A172 (cell line): ENCODE measurements at places on chromosomes 2 and 18. TPM values are rescaled to one million over a fixed set of nuclear protein-coding genes. Genes with fewer than 3 reads are reported as not detected.

- DNase-seq, result no peak
Measured at GRCh38 chr2:145875016-145875415, 1355.1 kb upstream of the ZEB2 start.

- DNase-seq, result no peak
Measured at GRCh38 chr2:235500110-235500760, 6.4 kb downstream of the AGAP1 start.

DNA sequence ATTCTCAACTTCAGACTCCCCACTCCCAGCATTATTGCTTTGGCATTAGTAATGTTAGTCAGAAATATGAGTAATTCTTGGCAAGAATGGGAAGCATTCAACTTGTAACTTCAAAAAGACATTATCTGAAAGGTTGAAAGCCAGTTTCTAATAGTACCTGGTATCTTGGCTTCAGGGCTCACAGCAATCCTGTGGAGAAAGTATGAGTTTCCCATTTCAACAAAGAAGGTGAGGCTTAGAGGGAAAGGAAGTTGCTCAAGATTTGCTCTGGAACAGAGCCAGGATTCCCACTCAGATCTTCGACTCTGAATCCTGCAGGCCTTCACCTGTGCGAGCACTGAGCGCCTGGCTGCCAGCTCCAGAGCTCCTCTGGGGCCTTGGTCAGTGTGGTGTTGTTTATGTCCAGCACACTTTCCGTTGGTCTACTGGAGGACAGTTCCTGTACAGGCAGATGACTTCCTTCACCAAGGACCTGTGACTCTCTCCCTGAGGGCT lies 136.1 kb downstream of the MCFD2 start:
- no peak for DNase-seq

- peak; percentile 77 for DNase-seq
Measured at GRCh38 chr2:109318150-109318948, 189.3 kb downstream of the SH3RF3 start.

DNA sequence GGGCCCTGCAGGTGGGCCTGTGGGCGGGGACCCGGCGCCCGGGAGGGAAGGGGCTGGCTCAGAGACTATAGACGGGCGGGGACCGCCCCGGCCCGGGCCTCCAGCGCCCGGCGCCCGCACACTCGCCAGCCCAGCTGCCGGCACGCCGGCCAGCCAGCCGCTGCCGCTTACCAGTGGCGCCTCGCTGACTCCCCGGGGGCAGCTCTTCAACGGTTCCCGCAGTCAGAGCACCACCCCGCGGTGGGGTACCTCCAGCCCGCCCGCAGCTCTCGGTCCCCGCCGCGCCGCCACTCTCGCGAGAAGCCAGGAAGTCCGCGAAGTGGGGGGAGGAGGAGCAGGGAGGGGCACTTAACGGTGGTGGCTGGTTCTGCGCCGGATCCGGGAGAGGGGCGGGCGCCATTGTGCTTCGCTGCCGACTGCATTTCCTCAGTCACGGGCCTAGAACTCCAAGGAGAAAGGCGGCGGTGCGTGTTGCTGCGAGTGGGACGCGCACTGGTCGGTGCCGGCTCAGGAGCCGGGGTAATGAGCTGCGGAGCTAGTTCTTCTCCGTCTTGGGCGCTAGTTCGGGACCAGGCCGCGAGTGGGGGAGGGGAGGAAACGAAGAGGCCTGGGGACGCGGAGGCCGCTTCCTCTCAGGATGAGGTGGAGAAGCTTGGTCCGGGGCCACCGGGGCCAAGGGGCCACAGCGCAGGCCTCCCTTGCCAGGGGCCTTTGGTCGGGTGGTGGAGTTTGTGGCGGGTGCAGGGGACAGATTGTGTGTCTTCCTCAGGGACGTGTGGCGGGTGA lies at the start of gene MARCHF7:
Gene MARCHF7, plus strand, starts transcription at position 364 of the 786 bp plus-strand sequence. CDS start 16,517 bp downstream, outside the sequence.
- DNase-seq, result peak; percentile 91

DNA sequence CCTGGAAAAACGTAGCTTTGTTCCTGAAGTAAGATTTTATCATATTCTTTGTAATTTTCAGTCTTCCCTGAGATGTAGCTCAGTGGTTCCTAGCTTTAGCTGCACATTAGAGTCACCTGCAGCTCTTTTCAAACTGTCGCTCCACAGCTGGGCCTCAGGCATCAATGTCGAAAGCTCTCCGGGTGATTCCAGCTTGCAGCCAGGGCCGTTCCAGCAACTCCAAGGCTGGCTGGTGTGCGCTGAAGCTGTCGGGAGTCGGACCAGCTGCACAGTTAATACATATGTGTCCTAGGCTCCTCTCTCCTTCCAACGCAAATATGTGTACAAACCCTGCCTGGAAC lies 609 bp upstream of the ZNF2 start:
- no peak for DNase-seq

DNA sequence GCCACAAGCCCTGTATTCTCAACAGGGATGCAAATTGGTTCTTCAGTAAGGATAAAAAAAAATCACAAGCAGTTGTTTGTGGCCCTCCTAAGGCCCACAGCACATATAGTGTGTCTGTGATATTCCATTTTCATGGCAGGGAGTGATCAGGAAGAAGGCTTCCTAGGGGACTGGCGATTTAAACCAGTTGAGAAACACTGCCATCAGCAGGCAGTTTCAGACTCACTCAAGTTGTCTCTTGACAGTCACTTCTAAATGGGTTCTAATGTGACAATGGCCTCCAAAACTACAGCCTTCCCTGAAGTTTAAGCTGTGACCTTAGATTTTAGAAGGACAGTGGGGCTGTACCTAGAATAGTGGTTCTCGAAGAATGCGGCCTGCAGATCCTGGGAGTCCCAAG lies 6.0 kb downstream of the CIAO1 start:
- DNase-seq, result no peak

- DNase-seq, result no peak
Measured at GRCh38 chr2:196530910-196531309, 108.6 kb upstream of the CCDC150 start.

GRCh38 chr2:206456078-206456754 lies 12.9 kb downstream of the ADAM23 start:
- DNase-seq, result no peak

- DNase-seq, result no peak
Measured at GRCh38 chr2:220887271-220887870, 684.7 kb downstream of the EPHA4 start.

DNA sequence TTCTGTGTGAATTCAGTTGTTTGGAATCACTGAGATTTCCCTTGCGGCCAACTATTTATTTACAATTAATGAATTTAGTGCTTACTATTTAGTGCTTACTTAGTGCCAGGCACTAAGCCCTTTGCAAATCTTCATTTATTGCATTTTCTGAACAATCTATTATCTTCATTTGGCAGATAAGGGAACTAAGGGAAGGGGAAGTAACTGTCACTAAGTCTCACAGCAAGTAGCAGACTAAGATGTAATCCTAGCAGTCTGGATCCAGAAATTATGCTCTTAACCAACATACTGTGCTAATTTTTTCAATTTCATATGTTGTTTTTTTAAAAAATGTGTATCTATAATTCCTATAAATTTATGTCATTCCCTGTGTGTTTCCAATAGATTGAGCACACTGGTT lies 214.4 kb upstream of the EPC2 start:
- DNase-seq, result no peak

GRCh38 chr2:43898134-43898837 lies 59.5 kb downstream of the ABCG8 start:
- DNase-seq, result no peak

GRCh38 chr2:65557616-65558573 lies 125.5 kb upstream of the SPRED2 start:
- DNase-seq, result no peak

DNA sequence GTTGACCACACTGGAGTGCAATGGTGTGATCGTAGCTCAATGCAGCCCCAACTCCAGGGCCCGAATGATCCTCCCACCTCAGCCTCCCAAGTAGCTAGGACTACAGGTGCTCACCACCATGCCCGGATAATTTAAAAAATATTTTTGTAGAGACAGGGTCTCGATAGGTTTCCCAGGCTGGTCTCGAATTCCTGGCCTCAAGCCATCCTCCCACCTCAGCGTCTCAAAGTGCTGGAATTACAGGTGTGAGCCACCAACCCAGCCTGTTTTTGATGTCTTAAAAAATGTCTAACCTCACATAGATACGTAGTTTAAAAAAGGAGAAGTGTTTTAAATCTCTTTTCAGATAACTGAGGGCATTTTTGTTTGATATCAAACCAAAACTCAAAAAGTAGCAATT lies 37.6 kb downstream of the IMPA2 start:
- DNase-seq, result no peak

- no peak for DNase-seq
Measured at GRCh38 chr2:46936566-46936965, 21.0 kb upstream of the MCFD2 start.

DNA sequence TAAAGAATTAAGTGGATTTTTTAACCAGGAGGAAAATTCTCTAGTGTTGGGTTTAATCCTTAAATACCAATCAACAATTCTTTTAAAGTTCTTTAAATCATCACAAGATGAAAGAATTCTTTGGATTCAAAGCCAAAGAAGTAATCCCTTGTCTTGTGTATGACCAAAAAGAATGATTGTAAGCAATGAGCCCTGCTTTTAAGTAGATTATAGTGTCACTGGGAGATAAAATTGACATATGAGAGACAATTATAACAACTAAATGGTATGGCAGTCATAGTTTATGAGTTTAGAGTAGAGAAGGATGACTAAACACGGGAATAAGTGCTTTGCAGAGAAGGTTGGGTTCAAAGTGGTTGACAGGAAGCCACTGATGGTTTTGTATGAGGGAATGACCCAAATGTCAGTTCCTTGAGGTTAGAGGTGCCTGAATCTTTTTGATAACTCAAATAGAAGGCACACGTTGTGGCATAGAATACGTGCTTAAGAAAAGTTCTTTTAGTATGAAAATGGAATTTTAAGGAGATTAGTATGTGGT lies 199.6 kb upstream of the TCF4 start:
- peak; percentile 52 for DNase-seq

- DNase-seq, result no peak
Measured at GRCh38 chr2:171669121-171669520, 18.1 kb upstream of the DYNC1I2 start.

GRCh38 chr2:85401464-85401805 lies 8.7 kb downstream of the CAPG start:
- DNase-seq, result no peak

GRCh38 chr2:160201849-160202539 lies 1.9 kb upstream of the ITGB6 start:
- DNase-seq, result no peak

DNA sequence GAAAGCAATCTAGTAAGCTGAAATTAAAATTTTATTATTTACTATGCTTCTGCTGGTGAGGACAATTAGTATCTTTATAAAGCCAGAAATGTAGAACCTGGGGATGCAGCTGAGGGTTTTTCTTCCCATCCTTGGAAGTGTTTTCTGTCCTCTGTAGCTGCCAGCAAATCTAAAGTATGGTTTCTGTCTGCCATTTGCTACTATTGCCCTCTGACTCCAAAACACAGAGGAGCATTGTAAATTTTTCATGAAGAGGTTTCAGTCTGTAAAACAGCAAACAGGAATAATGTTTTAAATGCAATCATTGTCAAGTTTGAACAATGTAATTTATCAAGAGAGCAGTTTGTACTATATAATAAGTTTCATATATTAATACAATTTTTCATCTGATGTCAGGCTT lies 258.8 kb downstream of the ZNF407 start:
- DNase-seq, result no peak

GRCh38 chr2:20062615-20063545 lies 11.5 kb upstream of the LAPTM4A start:
- DNase-seq, result peak; percentile 35

FZD7 gene
- 8.6 and 10.8 TPM in 2 replicates for total RNA-seq

FKBP7 gene
- 3.6 and 10.5 TPM in 2 replicates for total RNA-seq

TPO gene
- total RNA-seq, result not detected in 2 replicates

ABCB11 gene
- not detected in 2 replicates for total RNA-seq

CNTNAP5 gene
- not detected in 2 replicates for total RNA-seq

PROKR1 gene
- total RNA-seq, result not detected in 2 replicates
